ENCODE measurements at places on chromosomes 1 and 21.

DNA sequence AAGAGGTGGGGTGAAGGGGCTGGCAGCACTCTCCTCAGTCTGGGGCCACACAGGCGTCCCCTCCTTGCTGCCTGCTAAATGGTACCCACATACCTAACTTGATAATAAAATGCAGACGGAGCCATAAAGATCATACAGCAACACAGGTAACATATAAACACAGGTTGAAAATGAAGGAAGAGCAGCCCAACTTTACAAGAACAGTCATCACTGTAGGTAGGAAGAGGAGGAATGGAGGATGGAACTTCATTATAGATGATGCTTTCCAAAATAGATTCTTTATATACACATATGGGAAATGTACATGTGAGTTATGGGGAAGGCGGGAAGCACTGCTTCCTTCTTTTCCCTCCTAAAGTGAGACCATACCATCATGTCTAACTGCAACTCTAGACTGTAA lies 13.4 kb downstream of the C2CD2 start:
- no peak for DNase-seq

DNA sequence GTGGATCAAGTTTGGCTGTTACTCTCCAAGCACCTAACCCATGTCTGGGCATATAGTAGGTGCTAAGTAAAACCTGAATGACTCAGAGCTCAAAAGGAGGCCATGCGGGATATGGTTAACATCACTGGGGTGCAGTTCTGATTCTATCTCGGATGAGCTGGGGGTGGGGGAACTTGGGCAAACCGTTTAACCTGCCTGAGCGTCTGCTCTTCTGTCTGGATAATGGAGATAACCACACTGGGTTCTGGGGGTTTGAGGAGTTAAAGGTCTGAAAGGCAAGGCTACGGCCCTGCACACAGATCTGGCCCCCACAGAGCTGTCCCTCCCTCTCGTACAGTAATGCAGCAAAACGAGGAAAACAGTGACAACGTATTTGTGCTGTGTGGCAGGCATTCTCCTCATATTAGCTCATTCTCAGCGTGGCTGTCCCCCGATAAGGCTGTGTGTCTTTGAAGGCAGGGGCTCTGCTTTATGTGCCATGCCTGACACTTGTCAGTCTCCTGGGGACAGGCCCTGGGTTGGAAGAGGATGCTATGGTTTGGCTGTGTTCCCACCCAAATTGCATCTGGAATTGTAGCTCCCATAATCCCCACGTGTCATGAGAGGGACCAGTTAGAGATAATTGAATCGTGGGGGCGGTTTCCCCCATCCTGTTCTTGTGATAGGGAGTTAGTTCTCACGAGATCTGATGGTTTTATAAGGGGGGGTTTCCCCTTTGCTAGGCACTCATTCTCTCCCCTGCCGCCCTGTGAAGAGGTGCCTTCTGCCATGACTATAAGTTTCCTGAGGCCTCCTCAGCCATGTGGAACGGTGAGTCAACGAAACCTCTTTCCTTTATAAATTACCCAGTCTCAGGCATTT lies 6.8 kb upstream of the ALDH4A1 start:
- DNase-seq = no peak

GRCh38 chr1:160746836-160747500 lies 7.9 kb downstream of the SLAMF7 start:
- DNase-seq = no peak

GRCh38 chr1:180230791-180231505 lies 884 bp downstream of the LHX4 start:
- DNase-seq = no peak

DNA sequence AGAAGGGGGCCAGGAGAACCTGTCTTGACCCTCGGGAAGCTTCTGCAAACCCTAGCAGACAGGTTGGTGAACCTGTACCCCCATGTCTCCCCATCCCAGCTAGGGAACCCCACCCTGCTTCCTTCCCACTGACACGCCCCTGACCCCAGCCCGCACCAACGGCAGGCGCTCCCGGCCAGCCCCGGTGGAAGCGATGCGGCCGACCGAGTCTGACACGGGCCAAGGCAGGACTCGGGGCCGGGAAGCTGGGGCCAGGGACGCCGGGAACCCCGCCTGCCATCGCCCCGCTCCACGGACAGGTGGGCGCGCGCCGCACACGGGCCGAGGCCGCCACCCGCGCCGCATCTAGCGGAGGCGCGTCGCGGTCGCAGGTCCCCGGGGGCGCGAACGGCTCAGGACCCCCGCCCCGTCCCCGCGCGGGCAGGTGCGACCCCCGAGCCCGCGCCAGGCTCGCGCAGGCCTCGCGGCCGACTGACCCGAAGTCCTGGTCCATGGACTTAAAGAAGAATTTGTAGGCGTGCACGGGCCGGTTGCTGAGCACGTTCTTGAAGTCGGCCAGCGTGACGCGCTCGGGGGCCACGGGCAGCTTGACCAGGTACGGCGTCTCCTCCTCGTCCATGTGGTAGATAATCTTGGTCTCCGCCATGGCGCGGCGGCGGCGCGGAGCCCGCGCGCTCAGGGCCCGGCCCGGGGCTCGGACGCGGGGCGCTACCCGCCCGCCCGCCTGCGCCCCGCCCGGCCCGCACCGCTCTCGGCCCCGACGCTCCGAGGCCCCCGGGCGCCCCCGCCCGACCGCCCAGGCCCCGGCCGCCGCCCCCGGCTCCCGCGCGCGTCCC lies 580 bp downstream of the DVL1 start:
- DNase-seq = no peak

DNA sequence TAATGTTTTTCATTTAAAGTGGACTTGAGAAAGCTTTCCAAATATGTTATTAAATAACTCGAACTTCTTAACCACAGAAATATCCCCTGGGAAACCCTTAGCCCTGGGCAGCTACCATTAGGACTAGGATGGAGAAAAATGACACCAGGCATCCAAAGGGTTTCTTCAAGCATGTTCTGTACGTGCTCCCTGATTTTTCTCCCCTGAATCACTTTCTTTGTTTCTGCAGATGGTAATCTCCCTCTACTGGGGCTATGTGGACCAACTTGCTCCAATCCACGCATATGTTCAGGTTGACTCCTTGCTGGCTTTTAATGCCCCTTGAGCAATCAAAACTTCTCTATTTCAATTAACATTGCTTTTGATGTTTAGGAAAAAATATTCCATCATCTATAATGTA lies 312.7 kb upstream of the C1orf87 start:
- no peak for DNase-seq

DNA sequence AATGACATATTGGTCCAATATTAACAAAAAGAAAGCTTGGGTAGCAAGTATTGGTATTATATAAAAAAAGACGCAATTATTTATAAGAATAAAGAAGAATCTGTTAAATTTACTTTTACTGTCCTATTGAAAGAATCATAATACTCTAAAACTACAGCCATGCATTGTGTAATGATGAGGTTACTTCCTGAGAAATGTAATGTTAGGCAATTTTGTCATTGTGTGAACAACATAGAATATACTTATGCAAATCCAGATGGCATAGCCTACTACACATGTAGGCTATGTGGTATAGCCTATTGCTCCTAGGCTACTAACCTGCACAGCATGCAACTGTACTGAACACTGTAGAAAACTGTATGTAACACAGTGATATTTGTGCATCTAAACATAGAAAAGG lies 121.2 kb upstream of the PTGFR start:
- no peak for DNase-seq

GRCh38 chr1:232600424-232601258 lies 29.3 kb downstream of the SIPA1L2 start:
- DNase-seq = no peak

GRCh38 chr1:204684571-204685235 lies 835 bp downstream of the LRRN2 start:
- DNase-seq = no peak

GRCh38 chr1:202268817-202269216 lies 72.9 kb downstream of the UBE2T start:
- no peak for DNase-seq

DNA sequence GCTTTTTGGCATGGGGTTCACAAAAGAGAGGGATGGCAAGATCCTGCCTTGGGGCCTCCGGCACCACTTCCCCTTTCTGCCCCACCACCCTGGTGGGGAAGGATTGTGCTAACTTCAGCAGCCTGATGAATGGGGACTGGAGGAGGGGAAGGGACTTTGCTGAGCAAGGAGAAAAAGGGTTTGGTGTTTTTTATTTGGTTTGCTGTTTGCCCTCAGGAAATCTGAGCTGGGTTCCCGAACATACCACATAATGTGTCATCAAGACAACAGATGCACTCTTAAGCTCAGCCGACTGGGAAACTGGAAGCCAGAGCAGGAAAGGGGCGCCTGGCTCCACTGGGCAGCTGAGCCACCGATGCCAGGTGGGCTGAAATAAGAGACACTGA lies 19.8 kb downstream of the OLFML2B start:
- no peak for DNase-seq

DNA sequence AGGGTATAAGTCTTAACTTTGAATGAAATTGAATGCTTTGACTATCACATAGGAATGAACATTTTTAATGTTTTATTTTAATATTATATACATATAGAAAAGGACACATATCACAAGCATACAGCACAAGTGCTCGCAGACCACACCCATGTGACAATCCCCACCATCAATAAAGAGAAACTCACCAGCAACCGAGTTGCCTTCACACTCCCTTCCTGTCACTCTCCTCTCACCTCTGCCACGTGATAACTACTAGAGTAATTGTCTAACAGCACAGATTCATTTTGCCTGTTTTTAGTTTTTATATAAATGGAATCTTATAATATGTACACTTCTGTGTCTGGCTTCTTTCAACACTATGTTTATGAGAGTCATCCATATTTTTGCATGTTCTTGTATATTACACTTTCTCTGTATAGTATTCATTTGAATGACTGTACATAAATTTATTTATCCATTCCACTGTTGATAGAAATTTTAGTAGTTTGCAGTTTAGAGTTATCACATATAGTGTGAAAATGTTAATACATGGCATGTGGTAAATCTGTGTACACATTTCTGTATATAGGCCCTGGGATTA lies 304.9 kb upstream of the DUSP10 start:
- no peak for DNase-seq

GRCh38 chr1:169707912-169708604 lies 3.4 kb downstream of the SELL start:
- no peak for DNase-seq

GRCh38 chr1:55190109-55190508 lies 25.1 kb downstream of the USP24 start:
- DNase-seq = no peak

- DNase-seq = no peak
Observed at GRCh38 chr1:19112891-19113696, 97.0 kb downstream of the UBR4 start.

- no peak for DNase-seq
Observed at GRCh38 chr1:238674316-238674715, 712.1 kb upstream of the CHRM3 start.

DNA sequence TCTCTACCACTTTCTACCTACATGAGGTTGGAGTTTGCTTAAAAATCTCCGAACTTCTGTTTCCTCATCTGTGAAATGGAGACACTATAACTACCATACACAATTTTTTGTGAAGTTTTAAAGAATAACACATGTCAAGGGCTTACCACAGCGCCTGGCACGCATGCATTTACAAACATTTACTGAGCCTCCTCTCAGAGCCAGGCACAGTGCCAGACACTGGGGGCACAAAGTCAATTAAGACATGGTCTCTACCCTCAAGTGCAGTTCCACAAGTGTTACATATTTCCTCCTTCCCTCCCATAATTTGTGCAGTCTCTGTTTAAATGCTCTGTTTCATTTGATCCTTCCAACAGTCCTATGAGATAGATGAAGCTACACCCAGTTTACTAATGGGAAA lies 356.4 kb upstream of the ESRRG start:
- no peak for DNase-seq

GRCh38 chr1:154996966-154997701 lies 3.7 kb downstream of the LENEP start:
- no peak for DNase-seq

- no peak for DNase-seq
Observed at GRCh38 chr1:166870584-166870983, 5.5 kb downstream of the TADA1 start.

- DNase-seq = no peak
Observed at GRCh38 chr1:26953374-26953773, 6.9 kb downstream of the KDF1 start.

- DNase-seq = no peak
Observed at GRCh38 chr1:55316947-55317662, 101.9 kb upstream of the USP24 start.

GRCh38 chr1:48200166-48200900 lies 22.2 kb upstream of the SLC5A9 start:
- no peak for DNase-seq

DNA sequence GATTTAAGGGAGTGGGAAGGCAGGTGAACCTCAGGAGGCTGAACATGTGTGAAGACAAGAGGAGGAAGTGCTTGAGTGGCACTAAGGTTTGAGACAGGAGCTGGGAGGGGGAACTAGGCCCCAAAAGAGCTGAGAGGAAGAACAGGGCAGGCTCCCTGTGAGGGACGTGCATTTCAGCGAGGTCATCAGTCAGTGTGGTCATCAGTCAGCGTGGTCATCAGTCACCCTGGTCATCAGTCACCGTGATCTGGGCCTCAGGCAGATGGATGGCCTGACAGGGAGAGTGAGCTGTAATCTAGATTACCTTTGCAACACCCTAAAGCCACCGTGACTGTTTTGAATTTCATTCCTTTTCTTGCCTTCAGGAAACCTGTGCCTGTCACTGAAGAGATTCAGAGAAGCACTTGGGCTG lies 29.1 kb downstream of the VTCN1 start:
- no peak for DNase-seq

DNA sequence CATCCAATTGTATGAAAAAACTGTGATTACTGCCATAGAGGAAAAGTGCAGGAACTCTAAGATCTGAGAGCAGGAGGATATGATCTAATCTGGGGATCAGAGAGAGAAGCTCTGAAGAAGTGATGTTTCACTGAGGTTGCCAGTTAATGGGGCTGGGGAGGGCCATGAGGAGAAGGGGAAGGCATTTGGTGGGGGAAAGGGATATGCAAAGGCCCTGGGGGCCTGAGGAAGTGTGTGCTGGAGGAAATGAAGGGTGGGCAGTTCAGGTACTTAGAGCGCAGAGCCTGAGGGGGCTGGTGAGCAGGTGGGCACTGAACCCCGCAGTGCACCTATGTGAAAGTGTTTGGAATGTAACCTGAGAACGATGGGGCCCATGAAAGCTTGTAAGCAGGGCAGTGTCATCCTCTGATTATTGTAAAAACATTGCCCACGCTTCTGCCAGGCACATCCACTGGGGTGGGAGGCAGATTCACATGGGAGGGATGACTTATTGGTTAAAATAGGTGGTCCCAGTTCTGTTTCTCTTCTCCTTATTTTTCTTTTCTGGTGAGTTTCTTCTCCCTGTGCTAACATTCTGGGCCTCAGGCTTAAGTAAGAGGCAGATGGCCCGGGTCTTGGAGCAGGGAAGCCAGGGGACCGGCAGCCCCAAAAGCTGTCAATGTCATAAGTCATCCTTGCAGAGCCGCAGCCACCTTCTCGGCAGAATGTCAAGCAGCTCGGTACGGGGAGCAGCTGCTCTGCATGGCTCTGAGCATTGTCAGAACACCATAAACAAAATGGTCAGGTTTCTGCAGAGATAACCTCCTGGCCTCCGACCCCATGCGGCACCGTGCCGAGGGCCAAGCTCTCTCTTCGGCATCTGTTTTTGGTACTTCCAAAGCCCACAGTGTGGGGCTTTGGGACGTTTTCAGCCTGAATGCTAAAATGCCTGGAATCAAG lies 492.0 kb upstream of the VAMP3 start:
- DNase-seq = no peak

GRCh38 chr1:31105646-31106045 lies 40.1 kb upstream of the PUM1 start:
- DNase-seq = no peak

Data from stimulated activated CD8-positive, alpha-beta memory T cell treated with anti-CD3 and anti-CD28 coated beads, Interleukin-4, amount 100 ng/mL, for 24 hours (primary cell).